SK-N-DZ (cell line): ENCODE measurements at places on chromosomes 12 and 14.

- no peak for DNase-seq
Observed at GRCh38 chr12:107399046-107399445, 286.6 kb upstream of the PWP1 start.

DNA sequence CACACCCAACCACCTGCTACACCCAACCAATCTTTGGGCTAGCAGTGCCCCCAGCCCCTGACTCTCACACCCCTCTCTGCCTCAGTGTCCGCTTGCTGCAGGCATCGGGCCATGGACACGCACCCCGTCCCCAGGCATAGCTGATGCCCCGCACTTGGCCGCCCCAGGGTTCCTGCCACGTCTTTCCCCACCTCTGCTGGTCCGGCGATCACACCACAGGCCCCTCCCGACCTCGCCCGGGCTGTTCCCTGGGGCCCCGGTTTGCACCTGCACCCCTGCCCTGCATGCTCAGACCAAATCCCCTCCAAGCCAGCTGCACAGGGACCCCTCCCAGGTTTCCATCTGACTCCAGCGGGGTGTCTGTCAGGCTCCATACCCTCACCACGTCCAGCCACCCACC lies 38.3 kb downstream of the BEGAIN start:
- DNase-seq: no peak

DNA sequence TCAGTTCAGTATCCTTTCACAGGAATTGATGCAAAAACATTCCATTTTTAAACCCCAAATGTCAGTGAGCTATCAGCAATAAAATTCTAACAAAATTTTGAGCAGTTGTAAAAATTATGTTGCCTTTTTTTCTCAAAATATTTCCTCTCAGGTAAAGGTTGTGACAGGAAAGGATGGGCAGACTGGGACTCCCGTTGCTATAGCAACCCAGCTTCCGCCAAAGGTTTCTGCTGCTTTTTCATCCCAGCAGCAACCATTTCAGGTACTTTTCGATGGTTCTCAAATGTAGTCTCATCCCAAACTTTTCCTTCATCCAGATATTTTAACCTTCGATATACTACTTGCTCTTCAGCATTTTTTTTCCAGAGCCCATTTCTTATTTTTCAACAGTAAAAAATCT lies 13.6 kb downstream of the EP400 start:
- no peak for DNase-seq

DNA sequence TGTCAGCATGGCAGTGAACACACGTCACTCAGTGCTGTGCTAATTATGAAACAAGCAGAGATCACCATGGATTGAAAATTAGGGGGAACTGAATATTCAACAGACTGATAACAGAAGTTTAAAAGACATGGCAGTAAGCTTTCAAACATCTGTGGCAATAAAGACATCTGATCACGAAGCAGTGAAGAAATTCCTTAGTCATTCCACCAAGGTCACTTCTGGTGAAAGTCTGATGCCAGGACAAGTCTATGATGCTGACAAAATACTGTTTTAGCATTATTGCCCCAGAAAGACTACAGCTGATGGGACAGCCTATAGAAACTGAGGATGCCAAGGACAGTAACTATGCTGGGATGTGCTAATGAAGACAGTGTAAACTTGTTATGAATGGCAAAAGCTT lies 126.9 kb upstream of the RBM19 start:
- DNase-seq: no peak

GRCh38 chr12:53938326-53939140 lies at the start of gene HOXC13:
Gene HOXC13 (plus strand): TSS chr12:53938831. CDS start chr12:53938907, 76 bp downstream.
- peak; percentile 92 for DNase-seq

GRCh38 chr12:10559244-10559643 lies 53.6 kb downstream of the EIF2S3B start:
- DNase-seq: no peak

DNA sequence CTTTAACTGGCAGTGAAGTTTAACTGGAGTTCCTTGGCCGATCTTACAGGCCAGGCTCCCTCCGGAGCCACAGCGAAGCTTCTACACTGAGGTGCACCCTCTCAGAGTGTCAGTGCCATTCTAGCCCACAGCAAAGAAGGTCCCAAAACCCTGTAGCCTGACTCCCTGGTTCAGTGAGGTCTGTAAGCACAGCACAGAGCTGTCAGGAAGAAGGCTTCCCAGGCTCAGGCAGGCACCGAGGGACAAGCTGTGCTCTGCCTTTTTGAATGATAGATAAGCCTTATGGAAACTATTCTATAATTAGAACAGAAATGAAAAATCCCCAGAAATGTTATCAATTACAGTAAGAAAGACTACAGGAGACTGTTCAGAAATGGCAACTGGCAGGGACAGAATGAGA lies 40.2 kb downstream of the MOK start:
- no peak for DNase-seq

DNA sequence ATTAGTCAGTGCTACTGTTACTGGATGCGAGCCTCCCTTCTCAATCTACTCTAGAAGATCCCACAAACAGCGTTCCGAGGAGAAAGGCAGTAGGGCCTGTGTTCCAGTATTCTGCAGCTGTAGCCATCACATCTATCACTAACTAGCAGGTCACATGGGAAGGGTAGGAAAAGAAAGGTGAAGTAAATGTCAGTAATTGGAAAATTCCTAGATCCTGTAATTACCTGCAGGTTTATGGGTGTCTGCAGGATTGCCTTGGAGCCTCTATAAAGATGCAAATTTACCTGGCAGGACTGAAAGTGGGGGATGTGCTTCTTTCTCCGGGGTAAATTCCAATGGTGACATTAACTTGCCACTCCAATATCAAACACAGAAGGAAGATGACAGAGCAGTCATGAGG lies 77.8 kb downstream of the FERMT2 start:
- DNase-seq: no peak
